ENCODE measurements at places on chromosomes 4 and X.

- DNase-seq, result peak; percentile 7
These were observed 85.0 kb upstream of the FAM241A start for GRCh38 chr4:112060212-112060611.

DNA sequence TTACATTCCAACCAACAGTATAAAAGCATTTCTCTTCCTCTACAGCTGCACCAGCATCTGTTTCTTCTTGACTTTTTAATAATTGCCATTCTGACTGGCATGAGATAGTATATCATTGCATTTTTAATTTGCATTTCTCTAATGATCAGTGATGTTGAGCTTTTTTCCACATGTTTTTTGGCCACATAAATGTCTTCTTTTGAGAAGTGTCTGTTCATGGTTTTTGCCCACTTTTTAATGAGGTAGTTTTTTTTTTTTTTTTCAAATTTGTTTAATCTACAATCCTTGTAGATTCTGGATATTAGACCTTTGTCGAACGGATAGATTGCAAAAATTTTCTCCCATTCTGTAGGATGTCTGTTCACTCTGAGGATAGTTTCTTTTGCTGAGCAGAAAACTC is 39.5 kb upstream of the TBC1D19 start:
- no peak for DNase-seq

- DNase-seq, result no peak
These were observed 1072.3 kb upstream of the PCDH10 start for GRCh38 chr4:132076829-132077228.

DNA sequence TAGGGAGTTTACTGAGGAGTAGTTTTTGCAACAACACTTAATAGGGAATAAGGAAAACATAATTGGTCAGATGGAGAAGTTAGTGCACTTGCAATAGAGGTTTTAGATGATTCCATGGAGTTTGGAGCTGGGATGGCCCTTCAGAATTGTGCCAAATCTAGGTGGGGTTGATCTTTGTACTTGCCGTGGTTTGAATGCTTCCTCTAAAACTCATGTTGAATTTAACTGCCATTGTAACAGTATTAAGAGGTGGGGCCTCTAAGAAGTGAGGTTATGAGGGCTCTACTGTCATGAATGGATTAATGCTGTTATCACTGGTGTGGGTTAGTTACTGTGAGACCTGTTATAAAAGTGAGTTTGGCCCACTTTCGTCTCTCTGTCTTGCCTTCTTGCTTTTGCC is 94.4 kb upstream of the BOD1L1 start:
- DNase-seq, result no peak

- no peak for DNase-seq
These were observed 91.7 kb downstream of the SPATA18 start for GRCh38 chr4:52142816-52143215.

DNA sequence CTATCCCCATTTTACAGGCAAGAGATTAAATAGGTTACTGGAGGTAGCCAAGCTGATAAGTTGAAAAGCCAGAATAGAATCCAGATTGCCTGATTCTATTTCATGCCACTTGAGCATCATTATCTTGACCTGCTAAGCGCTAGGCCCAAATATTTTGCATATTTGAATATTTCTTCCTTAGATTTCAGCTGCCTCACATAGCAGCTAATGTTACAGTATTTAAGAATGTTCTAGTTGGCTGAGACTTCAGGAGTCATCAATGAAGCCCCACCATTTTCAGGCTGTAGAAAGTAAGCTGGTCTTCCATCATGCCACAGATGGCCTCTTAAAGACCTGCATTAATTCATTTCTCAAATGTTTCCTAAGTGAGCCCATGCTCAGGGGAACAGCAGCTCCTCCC is 121.4 kb downstream of the SHROOM3 start:
- DNase-seq, result no peak

- peak; percentile 17 for DNase-seq
These were observed 670.3 kb upstream of the FAM241A start for GRCh38 chr4:111475001-111475400.

GRCh38 chr4:36285784-36286480 is 4.5 kb downstream of the DTHD1 start:
- DNase-seq, result no peak

- DNase-seq, result no peak
These were observed 85.5 kb downstream of the HPRT1 start for GRCh38 chrX:134545510-134545909.

DNA sequence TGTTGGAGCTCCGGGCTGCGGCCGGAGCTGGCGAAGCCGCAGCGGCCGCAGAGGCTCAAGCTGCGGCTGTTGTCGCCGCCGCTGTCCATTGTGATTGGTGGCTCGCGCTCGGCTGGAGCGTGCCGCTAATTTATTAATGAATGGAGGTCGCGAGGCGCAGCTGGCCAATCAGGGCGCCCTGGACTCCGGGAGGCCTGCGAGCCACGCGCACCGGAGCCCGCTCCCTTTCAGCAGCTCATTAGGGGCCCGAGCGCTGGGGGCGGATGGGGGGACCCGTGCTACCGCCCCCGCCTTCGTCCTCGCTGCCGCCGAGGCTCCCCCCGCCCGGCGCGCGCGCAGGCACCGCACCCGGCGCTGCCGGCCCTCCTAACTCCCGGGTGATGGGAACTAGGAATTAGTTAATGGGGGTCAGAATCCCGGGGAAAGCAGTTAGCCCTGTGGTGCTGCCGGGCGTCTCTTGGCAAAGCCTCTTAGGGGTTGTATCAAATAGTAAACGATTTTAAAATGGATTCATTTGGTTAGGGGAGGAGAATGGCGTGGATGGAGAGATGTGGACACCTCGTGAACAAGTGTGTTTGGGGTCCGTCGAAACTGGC is 589 bp upstream of the NEUROG2 start:
- DNase-seq, result no peak

DNA sequence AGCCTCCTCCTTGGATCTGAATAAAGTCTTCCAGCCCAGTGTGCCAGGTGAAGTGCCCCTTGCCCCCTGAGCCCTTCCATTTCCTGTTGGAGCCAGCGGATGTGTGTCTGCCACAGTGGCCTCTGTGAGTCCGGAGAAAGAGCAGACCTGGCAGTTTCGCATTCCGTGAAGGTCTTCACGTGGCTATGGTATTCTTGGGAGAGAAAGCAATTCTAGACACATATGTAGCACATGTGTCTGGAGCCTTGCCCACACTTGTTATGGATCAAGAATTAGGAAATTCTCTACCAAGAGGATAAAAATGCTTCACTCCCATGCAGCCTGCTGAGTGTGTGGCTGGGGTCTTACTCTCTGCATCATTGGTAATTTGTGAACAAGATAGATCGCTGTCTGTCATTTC is 130.9 kb downstream of the REPS2 start:
- no peak for DNase-seq

DNA sequence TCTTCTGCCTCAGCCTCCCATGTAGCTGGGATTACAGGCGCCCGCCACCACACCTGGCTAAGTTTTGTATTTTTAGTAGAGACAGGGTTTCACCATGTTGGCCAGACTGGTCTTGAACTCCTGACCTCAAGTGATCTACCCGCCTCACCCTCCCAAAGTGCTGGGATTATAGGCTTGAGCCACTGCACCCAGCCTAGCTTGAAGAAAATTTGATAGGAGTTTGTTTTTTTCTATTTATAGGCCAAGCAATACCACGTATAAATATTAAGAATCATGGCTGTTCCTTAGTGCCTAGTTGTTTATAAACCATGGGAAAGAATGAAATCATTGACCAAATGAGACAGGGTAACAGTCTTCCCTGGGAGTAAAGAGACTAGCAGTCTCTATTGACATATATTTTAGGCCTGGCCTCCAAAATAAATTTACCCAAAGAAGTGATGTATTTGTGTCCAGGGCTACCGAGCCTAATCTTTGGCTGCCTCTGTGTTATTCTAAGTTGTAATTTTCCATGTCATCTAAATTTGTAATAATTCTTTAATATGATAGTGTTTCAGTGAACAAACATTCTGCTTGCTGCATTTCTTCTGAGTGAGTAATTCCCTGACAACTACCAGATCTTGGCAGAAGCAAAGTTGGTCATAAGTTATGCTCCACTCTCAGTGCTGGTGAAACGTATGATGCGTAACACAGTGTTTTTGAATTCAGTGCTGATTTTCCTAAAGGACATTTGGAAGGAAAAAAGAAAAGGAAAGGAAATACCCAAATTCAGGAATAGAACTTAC is 10.3 kb downstream of the PKD2 start:
- DNase-seq, result no peak

GRCh38 chr4:34258176-34258575 is 1986.1 kb downstream of the ARAP2 start:
- DNase-seq, result no peak

DNA sequence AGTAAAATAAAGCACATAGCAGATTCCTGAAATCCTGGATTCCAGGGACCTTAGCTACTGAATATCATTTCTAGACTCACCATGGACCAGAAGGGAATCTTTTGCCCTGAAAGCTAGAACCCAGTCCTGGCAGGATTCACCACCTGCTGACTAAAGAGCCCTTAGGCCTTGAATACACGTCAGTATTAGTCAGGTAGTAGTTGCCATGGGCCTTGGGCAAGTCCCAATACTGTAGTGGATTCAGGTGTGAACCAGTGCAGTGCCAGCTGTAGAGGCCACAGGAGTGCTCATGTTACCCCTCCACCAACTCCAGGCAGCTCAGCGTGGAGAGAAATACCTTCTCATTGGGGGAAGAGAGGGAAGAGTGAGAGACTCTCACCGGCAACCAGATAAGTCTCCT is 64.1 kb upstream of the UBQLN2 start:
- DNase-seq, result no peak

- no peak for DNase-seq
These were observed 17.1 kb downstream of the MTTP start for GRCh38 chr4:99591757-99592156.

DNA sequence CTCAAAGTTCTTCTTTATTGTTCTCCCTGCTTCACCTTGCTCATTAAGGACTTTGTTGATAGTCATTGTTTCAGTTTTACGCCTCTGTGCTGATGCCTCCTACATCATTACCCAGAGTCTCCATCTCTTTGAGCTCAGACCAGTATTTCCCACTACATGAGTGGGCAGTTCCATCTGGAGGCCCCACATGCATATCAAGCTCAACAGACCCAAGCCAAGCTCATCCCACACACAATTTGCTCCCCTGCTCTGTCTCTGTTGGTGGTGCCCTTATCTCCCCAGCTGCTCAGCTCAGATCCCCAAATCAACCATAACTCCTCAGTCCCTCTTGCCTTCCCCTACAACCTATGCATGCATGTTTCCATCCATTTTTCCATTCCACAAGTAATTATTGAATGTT is 85.1 kb upstream of the EFNB1 start:
- DNase-seq, result no peak

GRCh38 chrX:30637874-30638815 is 15.1 kb upstream of the GK start:
- no peak for DNase-seq

DNA sequence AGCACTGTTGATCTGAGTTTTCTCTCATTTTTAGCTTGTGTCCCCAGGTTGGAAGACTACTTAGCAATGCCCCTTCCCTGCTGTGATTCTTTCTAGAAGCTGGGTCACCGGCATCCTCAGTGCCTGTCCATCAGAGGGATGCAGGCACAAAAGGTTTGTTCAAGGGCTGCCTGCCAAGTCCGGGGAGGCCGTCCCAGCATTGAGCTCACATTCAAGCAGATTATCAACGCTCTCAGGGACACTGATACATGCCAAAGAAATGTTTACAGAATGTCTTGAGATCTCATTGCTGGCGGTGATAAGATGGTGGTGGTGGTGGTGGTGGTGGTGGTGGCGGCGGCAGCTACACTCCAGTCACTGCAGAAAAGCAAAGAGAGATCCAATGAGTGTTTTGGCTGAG is 79.6 kb upstream of the VCX3A start:
- no peak for DNase-seq

- DNase-seq, result no peak
These were observed 146.3 kb downstream of the DTHD1 start for GRCh38 chr4:36427696-36428095.

- no peak for DNase-seq
These were observed 50.9 kb downstream of the MED28 start for GRCh38 chr4:17665346-17665745.

DNA sequence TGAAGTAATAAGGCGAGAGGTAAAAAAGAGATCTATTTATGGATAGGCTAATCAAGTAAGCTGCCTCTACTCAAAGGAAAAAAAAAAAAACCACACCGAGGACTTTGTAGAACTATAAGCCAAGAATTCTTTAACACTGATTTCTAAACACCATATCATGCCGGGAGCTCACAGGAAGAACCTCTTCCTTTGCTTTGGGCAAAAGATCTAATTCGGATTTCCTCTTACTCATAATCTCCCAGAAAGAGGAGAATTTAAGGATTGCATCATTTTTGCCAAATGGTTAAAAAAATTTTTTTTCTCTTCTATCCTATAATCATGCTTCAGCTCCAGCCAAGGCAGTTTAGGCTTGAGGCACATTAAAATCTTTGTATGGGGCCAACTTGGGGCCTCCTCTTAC is 95.5 kb downstream of the ZNF827 start:
- no peak for DNase-seq

GRCh38 chrX:23786268-23786815 is 3.4 kb downstream of the SAT1 start:
- DNase-seq, result no peak

- no peak for DNase-seq
These were observed 47.1 kb upstream of the BMP15 start for GRCh38 chrX:50863471-50863870.

DNA sequence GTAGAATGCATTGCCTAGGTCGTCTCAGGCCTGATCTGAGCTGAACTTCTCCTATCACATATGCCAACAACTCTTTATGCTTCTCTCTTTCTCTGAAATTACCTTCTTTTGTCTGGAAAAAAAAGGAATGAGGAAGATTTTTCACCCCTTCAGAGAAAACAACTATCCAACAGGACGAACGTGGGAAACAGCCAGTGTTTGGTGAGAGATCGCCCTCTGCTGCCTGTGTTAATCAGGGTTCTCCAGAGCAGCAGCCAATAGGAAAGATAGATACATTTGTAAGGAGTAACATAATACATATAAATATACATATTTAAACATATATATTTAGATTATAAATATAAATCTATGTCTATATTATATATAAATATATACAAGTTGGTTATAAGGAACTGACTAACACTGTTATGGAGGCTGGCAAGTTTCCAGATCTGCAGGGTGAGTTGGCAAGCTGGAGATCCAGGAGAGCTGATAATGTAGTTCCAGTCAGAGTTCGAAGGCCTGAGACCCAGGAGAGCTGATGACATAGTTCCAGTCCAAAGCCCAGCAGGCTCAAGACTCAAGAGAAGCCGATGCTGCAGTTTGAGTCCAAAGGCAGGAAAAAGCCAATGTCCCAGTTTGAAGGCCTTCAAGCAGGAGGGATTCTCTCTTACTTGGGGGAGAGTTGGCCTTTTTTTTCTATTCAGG is 13.3 kb downstream of the CETN2 start:
- DNase-seq, result no peak

- no peak for DNase-seq
These were observed 47.2 kb downstream of the GRK4 start for GRCh38 chr4:3010577-3010976.

DNA sequence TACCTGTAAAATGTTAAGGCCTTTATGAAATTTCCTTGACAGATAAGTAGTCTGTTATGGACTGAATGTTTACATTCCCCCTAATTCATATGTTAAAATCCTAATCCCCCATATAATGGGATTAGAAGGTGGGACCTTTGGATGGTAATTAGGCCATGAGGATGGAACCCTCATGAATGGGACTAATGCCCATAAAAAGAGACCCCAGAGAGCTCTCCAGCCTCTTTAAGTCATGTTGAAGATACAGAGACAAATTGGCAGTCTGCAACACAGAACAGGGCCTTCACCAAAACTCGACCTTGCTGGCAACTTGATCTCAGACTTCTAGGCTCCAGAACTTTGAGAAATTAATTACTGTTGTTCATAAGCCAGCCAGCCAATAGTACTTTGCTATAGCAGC is 1344.5 kb upstream of the PCDH7 start:
- DNase-seq, result no peak

Measured in HepG2 (cell line).